Fibroblast of the aortic adventitia (primary cell): ENCODE measurements at places on chromosomes 2 and 18. TPM values are rescaled to one million over a fixed set of nuclear protein-coding genes. Genes with fewer than 3 reads are reported as not detected.

DNA sequence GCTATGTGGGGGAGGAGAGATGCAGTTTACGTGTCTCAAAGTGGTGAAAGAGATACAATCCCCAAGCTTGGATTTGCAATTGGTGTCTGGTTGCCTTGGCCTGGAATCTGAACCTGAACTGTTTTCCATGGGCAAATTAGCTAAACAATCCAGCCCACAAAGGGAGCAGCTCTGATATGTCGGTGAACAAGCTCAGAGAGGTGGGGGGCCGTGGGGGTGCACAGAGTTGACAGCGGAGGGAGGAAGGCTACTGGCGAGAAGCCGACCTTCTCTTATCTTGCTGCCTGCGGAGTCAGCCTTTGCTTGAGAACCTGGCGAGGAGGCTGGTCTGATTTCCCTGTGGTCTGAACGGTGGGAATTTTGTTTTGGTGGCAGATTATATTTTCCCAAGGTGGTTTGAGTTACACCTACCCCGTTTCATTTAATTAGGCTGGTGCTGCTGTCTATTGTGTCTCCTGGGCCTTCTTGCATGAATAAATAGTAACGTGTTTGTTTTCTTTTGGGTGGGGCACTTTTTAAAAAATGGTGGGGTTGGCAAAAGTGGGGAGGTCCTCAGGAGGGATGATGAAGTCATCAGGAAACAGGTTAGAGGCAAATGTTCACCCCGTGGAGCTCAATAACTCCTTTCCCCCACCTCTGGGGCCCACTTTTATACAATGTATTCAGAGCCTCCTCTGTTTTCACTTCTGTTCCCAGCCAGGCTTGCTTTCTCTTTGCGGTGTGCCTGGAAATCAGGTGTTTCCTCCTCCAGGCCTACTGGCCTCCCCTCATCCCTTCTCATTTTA is 80.9 kb upstream of the IGFBP5 start:
- DNase-seq = no peak

DNA sequence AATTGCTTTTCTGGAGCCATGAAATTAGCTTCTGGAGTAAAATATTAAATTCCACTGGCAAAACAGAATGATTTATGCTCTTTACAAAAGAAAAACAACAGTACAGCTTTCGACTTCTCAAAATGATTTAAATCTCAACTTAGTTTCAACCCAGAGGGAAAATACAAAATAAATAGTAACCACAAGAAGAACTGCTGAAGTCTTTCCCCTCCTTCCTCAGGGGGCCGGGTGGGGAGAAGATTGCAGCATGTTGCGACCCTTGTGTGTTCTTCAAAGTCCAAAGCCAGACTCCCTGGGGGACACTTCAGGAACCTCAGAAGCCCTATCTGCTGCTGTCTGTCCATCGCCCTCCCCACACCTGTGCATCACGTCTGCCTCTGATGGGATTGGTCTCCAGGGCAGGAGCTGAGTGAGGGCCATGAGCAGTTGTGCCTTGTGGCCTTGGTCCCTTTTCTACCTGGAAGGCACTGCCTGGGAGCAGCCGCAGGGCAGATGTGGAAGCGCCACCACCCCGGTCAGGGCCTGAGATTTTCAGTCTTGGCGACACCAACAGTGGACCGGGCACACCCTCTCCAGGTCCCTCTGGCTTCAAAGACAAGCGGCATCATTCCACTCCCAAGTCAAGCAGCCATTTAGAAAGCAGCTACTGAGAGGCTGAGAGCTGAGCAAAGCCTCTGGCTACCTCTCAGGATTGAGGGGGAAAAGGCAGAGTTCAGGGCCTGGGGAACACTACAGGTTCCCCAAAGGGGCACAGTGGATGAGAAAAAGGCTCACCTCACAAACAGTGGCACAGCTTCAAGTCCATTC is 210.1 kb upstream of the RAB6C start:
- DNase-seq = no peak

Gene OSR1
- 35.8 and 117 TPM in 2 replicates for total RNA-seq

Gene DPYSL5
- not detected in 2 replicates for total RNA-seq

DNA sequence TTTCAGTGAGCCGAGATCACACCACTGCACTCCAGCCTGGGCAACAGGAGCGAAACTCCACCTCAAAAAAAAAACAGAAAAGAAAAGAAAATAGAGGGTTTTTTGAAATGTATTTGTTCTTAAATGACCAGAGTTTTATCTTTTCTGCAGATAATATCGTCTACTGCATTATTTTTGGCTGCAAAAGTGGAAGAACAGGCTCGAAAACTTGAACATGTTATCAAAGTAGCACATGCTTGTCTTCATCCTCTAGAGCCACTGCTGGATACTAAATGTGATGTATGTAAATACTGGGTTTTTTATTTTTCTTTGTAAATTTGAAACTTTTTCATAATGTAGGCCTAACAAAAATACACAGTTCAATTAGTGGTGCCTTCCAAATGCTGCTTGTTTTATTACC is 18.1 kb downstream of the CCNT2 start:
- no peak for DNase-seq

GRCh38 chr2:120388222-120389035 is 42.5 kb downstream of the INHBB start:
- no peak for DNase-seq

Gene REG3A
- not detected in 2 replicates for total RNA-seq

GRCh38 chr18:33404244-33404873 is 36.2 kb downstream of the CCDC178 start:
- no peak for DNase-seq
